ENCODE measurements at places on chromosomes 5 and 9. TPM values are rescaled to one million over a fixed set of nuclear protein-coding genes. Genes with fewer than 3 reads are reported as not detected.

DNA sequence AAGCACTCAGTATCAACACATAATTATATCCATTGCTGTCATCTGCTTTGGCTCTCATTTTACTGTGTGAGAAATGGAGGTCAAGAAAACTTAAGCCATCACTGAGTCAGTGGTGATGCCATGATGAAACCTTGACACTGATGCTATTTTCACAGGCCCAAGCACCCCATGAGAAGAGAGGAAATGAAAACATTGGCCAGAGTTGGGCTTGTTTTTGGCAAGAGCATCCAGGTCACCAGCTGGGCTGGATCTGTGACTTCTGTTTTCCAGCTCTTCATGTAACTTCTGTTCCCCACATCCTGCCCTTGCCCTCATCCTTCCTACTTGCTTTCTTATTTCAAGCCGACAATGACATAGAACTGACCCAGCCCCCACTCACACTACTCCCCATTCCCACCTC, 10.0 kb downstream of the LCP2 start:
- H3K27me3 ChIP-seq, result no peaks in the 10 kb centered on the region
- H3K36me3 ChIP-seq, result no peaks in the 10 kb centered on the region
- H3K27ac ChIP-seq, result no peak overlapping the region
- H3K4me3 ChIP-seq, result no peak overlapping the region
- H3K4me1 ChIP-seq, result no peaks in the 10 kb centered on the region
- DNase-seq, result no peak

SHC3 gene
- total RNA-seq, result not detected

DNA sequence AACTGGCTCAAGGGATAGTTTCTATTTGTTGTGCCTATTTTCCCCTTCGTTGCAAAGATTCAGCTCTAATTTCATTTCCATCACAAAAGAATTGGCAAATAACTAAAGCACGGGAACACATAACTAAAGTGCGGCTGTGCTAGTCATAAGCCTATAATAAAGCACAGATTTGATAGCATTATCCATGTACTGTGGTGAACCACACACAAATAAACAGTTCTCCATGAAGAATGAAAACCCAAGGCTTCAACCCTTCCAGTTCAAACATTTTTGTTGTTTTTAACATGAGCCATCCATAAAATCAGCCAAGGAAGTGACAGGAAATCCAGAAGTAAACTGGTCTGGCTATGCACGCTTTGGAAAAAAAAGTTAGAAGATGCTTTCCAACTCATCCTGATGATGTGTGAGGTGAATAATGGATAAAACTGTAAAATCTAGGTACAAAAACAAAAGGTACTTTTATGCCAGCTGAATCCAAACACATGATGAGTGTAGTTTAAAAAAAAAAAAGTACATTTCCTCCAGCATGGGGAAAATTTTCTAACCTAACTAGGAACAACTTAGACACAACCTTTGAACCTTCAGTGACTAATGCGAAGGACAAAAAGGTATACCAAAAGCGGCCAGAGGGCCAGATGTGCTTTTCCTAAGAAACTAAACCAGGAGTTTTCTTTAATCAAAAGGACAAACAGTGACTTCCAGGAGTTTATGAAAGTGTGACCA, 10.2 kb downstream of the ZNF608 start:
- no peaks in the 10 kb centered on the region for H3K36me3 ChIP-seq
- DNase-seq, result peak; percentile 22
- peak overlapping the region; percentile 60 for H3K27ac ChIP-seq
- peaks cover 24% of the 10 kb centered on the region for H3K4me1 ChIP-seq

DNA sequence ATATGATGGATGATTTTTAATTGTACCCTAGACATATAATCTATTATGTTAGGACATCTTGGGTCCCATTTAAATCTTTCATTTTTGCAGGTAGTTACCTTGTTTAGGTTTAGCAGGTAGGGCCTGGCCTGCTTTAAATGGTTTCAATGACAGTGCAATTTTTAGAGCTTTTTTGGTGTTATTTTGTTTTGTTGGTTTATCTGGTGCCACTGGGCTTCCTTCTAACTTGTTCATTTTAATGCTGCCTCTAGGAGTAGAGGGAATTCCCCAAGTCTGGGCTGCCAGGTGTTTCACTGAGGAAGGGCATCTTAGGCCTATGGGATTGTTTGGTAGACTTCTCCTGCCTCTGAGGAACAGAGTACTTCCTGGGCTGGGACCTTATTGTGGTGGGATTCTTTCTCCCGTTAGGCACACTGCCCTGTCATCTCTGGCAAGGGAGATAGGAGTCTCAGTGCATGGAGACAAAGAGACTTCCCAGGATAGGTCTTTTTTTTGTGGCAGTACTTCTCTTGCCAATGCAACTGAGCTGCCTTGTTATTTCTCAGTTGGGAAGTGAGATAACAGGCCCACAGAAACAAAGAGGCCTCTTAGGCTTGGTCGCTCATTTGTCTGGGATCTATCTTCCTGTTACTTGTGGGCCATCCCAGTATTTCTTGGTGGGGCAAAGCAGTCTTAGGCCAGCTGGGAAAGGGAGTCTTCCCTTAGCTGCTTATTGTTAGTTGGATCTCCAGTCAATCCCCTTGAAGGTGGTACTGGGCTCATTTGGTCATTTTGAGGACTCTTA, 282.9 kb downstream of the FER start:
- H3K4me3 ChIP-seq, result no peak overlapping the region
- no peaks in the 10 kb centered on the region for H3K27me3 ChIP-seq
- H3K27ac ChIP-seq, result no peak overlapping the region
- DNase-seq, result no peak
- no peaks in the 10 kb centered on the region for H3K36me3 ChIP-seq
- no peaks in the 10 kb centered on the region for H3K4me1 ChIP-seq

- H3K4me3 ChIP-seq, result no peak overlapping the region
- no peaks in the 10 kb centered on the region for H3K4me1 ChIP-seq
- peaks cover 33% of the 10 kb centered on the region for H3K27me3 ChIP-seq
- DNase-seq, result peak; percentile 20
- H3K36me3 ChIP-seq, result no peaks in the 10 kb centered on the region
These were observed 66.7 kb downstream of the PCDH1 start for GRCh38 chr5:141811287-141812155.

Data from SJCRH30 (cell line).